ENCODE measurements at places on chromosomes 5 and 9.

GRCh38 chr5:151449839-151450238 lies 2.4 kb downstream of the SLC36A1 start:
- no peak for DNase-seq

DNA sequence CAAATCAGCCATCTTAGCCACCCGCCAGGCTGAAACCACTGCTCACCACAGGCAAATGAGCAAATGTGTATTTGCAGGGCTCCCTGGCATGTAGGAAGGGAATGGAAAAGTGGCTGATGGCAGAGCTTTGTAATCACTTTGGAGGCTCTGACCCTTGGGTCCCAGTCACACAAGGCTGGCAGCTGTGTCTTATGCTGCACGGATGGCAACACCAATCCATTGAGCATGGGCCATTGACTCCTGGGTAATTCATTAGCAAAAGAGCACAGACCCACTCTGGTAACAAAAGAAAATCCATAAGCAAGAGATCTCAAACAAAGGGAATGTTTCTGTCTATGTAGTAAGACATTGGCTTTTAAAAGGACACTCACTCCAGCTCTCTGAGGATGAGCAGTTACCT lies 57.6 kb downstream of the SPOCK1 start:
- DNase-seq = no peak

- DNase-seq = peak; percentile 30
Measured at GRCh38 chr9:89564346-89564878, 40.4 kb upstream of the GADD45G start.

GRCh38 chr9:132877824-132878694 lies at the start of gene AK8:
AK8 (minus strand) TSS chr9:132878284; CDS start chr9:132878255, 29 bp downstream.
- peak; percentile 93 for DNase-seq

DNA sequence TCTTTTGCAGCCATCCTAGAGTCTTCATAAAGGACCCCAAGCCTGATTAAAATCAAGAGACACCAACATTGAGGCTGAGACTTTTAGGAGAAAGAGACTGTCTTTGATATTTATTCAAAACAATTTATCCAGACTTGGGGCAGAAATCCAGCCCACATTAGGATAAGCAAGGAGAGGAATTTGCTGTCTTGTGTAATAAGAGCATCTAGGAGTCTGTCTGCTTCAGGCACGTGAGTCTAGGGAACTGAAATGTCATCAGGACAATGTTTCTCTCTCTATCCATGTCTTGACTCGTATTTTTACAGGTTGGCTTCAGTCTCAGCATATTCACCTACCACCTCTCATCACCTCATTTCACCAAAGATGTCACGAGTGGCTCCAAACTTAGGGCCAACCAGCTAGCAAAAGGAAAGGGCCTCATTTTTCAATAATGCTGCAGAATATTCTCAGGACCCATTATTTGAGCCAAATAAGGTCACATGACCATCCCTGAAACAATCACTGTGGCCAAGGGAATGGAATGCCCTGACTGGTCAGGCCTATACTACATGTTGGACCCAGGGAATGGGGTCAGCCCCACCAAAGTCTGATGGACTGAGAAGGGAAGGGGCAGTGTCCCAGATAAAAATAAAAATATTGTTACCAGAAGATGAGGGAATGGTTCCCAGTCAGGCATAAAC lies 70.3 kb upstream of the SAP30L start:
- no peak for DNase-seq

GRCh38 chr9:128361296-128361985 lies 9.7 kb upstream of the URM1 start:
- no peak for DNase-seq

- peak; percentile 31 for DNase-seq
Measured at GRCh38 chr9:114047717-114048116, 30.4 kb downstream of the AMBP start.

- no peak for DNase-seq
Measured at GRCh38 chr9:125239631-125240597, 1.2 kb downstream of the HSPA5 start.

DNA sequence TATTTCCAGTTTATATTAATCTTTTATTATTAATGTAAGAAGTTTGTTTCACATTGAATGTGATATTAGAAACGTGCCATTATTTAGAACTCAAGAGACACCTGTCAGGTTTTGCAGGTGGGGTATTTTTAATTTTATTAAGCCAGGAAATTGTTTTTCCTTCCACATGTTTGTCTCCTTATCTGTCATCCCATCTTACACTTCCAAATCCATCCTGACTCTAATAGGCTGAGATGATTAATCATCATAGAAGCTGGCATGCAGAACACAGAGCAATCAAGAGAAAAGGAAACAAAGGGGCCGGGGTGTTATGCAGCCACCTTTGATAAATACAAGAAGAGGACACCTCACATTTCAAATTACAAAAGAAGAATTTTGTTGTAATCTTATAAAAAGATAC lies 506.5 kb downstream of the ISL1 start:
- no peak for DNase-seq

GRCh38 chr9:31185831-31186230 lies 1198.6 kb upstream of the ACO1 start:
- DNase-seq = peak; percentile 11

DNA sequence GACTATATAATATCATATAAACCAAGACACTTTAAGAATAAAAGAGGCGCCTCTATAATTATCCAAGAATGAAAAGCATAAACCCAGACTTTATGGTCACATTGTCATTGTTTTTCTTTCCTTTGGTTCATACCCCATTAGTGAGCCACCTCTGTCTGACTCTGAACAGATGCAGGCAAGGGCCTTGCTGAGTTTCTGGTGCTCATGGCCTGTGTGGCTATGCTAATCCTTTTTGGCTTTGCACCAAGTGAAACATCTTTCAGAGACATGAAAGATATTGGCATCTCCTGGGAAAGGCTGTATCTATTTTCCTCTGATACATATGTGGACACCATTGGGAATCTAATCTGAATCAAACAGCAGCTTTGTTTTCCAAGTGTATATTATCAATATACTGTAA lies 222.5 kb downstream of the CHSY3 start:
- peak; percentile 29 for DNase-seq

DNA sequence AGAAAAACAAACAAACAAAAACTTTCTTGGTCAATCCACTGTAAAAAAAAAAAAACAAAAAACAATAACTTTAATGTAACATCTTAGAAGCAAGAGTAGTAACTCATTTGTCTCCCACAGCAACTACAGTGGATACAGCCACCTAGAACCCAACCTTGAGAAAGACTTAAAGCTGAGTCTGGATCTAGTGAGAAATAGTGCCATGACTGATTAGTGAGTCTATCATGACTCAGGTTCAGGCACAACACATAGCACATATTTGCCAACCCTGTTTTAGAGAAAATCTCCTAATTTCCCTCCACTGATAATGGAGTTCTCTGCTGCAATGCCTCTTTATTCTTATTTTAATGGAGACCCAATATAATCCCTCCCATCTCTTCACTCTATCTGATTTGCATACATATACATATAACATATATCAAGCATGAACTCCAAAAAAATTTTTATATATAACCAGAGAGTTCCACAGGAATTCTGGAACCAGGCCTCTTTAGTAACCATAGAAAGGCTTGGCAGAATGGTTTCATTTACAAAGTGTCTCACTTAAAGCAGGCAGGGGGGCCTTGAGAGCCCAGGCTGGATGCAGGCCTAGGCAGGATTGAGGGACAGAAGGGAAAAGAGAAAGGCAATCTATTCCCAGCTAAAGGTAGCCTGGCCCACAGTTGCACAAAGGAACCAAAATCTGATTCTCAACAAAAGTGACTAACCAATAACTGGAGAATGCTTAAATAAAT lies 11.9 kb upstream of the NR4A3 start:
- DNase-seq = no peak

- no peak for DNase-seq
Measured at GRCh38 chr5:95931079-95931833, 30.4 kb downstream of the ELL2 start.

- DNase-seq = no peak
Measured at GRCh38 chr5:174446988-174447387, 277.4 kb upstream of the MSX2 start.
